ENCODE measurements at places on chromosomes 12 and 14. TPM values are rescaled to one million over a fixed set of nuclear protein-coding genes. Genes with fewer than 3 reads are reported as not detected.
A peak's percentile ranks its signal among the peaks of the same experiment; 100 is the strongest.

PLEKHD1 gene
- 0.08 TPM for total RNA-seq

DNA sequence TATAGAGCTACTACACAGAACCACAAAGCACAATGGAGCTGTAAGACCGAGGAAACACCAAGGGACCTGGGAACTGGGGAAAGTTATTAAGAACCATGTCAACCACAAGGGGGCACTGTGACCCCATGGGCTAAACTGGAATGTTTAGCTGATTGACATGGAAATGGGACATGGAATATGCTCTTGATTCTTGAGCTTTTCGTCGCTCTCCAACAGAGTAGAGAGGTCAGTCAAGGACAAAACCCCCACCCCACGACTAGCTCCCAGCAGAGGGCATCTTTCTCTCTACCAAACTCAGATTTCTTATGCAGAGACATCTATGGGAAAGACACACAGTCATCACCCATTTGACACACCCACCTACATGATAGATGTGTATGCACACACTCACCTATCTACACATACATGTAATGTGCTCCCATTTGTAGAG lies 10.1 kb downstream of the NDRG2 start:
- peak; percentile 96 for DNase-seq
- peaks cover 13% of the 10 kb centered on the region for H3K27me3 ChIP-seq

- H3K27ac ChIP-seq: no peak overlapping the region
- H3K4me1 ChIP-seq: peaks cover 28% of the 10 kb centered on the region
- no peaks in the 10 kb centered on the region for H3K27me3 ChIP-seq
- DNase-seq: peak; percentile 68
Observed at GRCh38 chr14:76987956-76988520, 40.5 kb downstream of the IRF2BPL start.

DNA sequence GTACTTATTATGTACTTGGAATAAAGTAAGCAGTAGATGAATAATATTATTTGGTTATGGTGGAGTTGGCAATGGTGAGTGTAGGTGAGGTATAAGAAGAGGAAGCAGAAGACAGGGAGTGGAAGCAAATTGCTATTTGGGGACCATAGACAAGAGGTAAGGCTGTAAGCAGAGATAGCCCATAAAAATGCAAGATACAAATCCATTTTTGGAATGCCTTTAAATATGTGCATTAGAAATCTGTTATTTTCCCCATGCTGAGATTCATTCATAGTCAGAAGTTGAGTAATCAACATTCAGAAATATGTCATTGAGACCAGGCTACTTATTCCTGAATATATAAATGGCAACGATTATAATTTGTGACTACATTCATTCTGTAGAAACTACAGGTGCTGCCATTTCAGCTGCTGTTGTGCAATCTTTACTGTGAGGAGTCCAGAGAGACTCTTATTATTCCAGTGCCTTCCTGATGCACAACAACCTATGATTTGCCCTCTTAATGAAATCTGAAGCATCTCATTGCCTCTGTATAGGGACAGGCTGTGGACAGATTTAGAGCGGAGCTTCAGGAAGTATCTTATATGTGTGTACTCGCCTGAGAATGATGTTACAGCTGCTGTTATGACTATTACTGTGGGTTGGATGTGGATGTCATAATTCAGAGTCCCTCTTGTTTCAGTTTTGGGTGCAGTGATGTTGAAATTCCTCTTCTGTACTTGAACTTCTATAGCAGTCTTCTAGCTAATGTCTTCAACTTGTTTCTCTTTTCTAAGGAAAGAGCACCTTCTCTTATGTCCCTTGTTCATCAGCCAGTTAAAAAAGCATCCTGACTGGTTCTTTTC lies 173.8 kb downstream of the NAV3 start:
- H3K4me1 ChIP-seq: no peaks in the 10 kb centered on the region
- no peaks in the 10 kb centered on the region for H3K27me3 ChIP-seq
- H3K4me3 ChIP-seq: no peak overlapping the region
- no peaks in the 10 kb centered on the region for H3K36me3 ChIP-seq

- H3K4me1 ChIP-seq: no peaks in the 10 kb centered on the region
- H3K27me3 ChIP-seq: no peaks in the 10 kb centered on the region
- H3K4me3 ChIP-seq: peak overlapping the region; percentile 87
- DNase-seq: no peak
- H3K27ac ChIP-seq: no peak overlapping the region
Observed at GRCh38 chr12:25194214-25194613, 746 bp downstream of the DNAI7 start.

DNA sequence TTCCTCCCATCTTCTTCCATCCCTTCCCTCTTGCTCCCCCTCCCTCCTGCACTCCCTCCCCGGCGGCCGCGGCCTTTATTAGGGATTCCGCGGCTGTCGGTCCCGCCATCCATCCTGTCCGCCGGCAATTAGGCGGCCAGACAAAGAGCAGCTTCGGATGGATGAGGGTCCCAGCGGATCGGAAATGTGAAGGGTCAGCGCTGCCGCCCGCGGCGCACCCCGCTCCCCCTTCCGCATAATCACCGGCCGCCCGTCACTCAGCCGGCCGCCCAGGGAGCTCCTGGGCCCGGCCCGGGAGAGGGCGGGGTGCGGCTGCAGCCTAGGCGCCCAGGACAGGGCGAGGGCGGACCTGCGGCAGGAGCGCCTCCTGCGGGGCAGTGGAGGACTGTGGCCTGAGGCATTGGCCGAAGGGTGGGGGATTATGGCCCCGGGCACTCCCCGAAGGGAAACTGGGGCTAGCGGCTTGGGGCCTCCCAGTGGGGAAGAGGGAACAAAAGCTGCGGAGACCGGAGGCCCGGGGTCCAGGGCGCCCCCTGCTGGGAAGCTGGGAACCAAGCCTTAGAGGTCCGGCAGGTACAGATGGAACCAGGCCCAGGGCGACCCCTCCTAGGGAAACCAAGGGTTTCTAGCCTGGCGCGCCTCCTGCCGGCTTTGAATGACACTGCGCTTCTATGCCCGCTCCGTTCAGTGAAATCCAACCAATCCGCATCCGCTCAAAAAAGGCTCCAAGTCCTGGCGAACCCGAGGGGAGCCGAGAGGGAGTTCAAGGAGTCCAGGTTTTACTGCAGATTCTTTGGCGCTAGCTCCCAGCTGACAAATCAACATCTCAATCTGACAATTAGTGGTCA lies 4.4 kb upstream of the DNAJC22 start:
- peaks cover 98% of the 10 kb centered on the region for H3K27me3 ChIP-seq
- H3K27ac ChIP-seq: peak overlapping the region; percentile 61
- peak; percentile 100 for DNase-seq
- H3K4me3 ChIP-seq: peak overlapping the region; percentile 74
- H3K4me1 ChIP-seq: peaks cover 5% of the 10 kb centered on the region

DNA sequence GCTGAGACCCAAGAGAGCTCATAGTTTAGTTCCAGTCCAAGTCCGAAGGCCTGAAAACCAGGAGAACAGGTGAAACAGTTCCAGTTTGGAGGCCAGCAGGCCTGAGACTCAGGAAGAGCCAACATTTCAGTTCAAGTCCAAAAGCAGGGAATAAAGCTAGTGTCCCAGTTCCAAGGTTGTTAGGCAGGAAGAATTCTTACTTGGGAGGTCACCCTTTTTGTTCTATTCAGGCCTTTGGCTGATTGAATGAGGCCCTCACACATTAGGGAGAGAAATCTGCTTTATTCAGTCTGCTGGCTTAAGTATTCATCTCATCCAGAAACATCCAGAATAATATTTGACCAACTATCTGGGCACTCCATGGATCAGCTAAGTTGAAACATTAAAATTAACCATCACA lies 294.6 kb downstream of the PCNX1 start:
- no peaks in the 10 kb centered on the region for H3K27me3 ChIP-seq
- H3K27ac ChIP-seq: no peak overlapping the region
- H3K36me3 ChIP-seq: no peaks in the 10 kb centered on the region
- no peak for DNase-seq
- no peaks in the 10 kb centered on the region for H3K4me1 ChIP-seq

GRCh38 chr14:20711685-20712084 lies 23.1 kb downstream of the ANG start:
- no peaks in the 10 kb centered on the region for H3K27me3 ChIP-seq
- H3K27ac ChIP-seq: no peak overlapping the region
- no peak for DNase-seq

- H3K27ac ChIP-seq: no peak overlapping the region
- no peaks in the 10 kb centered on the region for H3K27me3 ChIP-seq
- no peak overlapping the region for H3K4me3 ChIP-seq
- no peak for DNase-seq
- peaks cover 13% of the 10 kb centered on the region for H3K4me1 ChIP-seq
Observed at GRCh38 chr14:56217380-56218045, 99.3 kb downstream of the PELI2 start.
